ENCODE measurements at places on chromosomes 5 and 9.

DNA sequence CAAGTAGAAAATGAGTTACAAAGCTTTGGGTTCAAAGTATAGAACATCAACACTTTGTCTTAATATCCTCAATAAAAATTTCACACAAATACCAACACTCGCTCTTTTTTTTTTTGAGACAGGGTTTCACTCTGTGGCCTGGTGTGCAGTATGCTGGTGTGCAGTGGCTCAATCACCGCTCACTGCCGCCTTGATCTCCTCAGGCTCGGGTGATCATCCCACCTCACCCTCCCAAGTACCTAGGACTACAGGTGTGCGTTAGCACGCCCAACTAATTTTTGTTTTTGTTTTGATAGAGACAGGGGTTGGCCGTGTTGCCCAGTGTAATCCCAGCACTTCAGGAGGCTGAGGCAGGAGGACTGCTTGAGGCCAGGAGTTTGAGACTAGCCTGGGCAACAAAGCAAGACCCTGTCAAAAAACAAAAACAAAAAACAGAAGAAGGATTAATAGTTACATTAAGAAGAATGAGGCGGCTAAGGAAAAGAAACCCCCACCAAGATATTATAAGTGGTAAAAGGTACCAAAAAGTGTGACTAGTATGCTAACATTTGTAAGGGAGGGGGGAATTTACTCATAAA, 20.3 kb downstream of the FNBP1 start:
- no peak for DNase-seq

- no peak for DNase-seq
Measured at GRCh38 chr9:362561-363273, 148.1 kb downstream of the DOCK8 start.

DNA sequence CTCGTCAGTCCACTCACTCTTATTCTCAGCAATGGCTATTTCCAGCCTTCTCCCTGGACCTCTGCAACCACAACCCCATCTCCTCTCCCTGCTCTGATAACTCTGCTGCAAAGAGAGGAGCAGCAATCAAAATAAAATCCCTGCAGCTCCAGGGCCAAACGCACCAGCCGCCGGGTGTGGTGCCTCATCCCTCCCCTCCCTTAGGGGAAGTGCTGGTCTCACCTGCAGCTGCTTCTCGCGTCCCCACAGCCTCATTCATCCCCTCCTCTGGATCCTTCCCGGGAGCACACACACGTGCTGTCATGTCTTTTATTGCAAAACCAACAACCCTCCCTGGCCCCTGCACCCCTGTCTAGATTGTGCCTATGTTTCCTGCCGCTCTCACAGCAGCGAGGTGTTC, 77.8 kb downstream of the TENT4A start:
- DNase-seq, result no peak

DNA sequence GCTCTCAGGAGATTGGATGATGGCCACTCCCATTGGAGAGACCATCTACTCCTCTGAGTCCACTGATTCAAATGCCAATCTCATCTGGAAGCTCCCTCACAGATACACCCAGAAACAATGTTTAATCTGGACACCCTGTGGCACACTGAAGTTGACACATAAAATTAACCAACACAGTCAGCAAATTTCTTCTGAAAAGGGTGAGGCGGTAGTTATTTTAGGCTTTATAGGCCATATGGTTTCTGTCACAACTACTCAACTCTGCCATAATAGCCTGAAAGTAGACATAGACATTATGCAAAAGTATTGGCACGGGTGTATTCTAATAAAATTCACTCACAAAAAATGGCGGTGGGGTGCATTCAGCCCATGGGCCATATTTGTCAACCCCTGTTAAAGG, 244.5 kb upstream of the VLDLR start:
- no peak for DNase-seq

DNA sequence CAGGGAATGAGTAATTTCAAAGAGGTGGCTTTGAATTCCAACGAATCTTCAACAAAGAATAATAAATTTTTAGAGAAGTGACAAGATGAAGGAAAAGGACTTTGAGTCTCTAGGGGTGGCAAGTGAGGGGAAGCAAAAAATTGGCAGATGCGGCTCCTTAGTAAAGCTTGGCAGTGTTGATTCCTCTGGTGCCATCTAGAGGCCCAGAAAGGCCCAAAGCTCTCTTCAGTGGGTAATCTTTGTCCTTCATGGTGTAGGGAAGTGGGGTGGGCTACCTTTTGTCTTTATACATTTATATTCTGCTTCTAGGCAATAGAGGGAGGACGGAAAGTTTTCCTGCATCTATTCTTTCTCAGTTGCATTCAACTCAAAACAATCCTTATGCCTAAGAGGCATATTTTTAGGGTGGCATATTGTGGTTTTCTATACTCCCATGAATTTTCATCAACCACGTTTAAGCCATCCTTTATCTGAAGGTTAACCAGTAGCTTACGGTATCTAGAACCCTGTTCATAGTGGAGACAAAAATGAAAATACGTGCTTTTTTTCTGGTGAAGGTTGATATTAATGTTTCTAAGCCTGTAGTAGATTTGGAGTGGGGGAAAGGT, 17.5 kb upstream of the ROPN1L start:
- no peak for DNase-seq

GRCh38 chr9:110255463-110256379, 586 bp downstream of the TXN start:
- DNase-seq, result no peak

DNA sequence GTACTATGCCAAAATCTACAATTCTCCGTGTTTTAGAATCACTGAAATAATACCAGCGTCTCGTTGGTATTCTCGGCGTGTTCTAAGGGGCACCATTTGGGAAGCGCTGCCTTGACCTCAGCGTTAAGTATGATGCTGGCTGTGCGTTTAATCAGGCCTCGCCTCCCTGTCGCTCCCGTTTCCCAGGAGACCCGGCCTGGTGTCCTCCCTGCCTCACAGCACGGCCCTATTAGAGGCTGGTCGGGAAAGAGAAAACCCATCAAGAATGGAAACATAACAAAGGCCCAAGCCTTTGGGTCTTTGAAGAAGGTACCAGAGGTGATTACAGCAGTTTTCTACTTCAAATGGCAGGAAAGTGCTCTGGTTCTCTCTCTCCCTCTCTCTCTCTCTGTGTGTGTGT, 30.0 kb downstream of the GFPT2 start:
- no peak for DNase-seq

DNA sequence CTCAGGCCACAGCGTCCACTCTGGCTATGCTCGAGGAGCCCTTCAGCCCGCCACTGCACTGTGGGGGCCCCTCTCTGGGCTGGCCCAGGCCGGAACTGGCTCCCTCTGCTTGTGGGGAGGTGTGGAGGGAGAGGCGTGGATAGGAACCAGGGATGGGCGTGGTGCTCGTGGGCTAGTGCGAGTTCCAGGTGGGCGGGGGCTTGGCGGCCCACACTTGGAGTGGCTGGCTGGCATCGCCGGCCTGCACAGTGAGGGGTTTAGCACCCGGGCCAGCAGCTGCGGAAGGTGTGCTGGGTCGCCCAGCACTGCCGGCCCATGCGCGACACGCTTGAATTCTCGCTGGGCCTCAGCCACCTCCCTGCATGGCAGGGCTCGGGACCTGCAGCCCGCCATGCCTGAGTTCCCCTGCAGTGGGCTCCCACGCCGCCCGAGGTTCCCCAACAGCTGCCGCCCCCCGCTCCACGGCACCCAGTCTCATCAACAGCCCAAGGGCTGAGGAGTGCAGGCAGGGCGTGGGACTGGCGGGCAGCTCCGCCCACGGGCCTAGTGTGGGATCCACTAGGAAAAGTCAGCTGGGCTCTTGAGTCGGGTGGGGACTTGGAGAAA, 103.8 kb downstream of the YTHDC2 start:
- no peak for DNase-seq

DNA sequence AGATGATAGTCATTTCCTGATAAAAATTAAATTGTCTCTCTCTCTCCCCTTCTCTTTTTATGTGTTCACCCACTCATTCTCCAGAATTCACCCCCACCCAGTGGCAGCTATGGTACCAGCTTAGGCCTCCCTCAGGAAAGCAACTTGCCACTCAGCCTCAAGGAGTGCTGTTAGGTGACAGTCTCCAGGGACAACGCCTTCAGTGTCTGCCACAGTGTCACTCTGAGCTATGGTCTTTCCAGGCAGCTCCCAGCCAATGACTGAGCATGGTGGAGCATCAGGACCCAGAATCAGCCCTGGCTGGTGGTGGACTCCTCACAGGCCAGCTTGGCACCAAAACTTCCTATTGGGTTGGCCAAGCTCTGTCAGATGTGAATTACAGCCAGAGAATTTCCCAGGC, 140.9 kb upstream of the PIK3R1 start:
- no peak for DNase-seq

GRCh38 chr9:112125951-112126388, 49.1 kb downstream of the SUSD1 start:
- no peak for DNase-seq

DNA sequence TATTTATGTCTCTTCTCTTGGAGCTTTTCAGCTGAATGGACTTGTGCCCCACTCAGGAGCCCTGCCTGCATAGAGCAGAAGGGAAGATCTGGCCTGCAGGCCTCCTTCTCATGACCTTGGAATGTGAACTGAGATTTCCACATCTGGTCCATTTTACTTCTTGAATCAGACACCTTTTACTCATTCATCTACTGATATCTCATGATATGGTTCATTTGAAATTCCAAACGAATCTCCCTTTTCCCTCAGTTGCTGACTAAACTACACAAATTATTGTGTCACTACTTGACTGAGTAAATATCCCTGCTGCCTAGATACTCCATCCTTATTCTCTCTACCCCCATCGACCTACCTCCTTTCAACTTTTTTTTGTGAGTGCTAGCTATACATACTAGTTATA, 138.7 kb downstream of the PLCXD3 start:
- no peak for DNase-seq

- no peak for DNase-seq
Measured at GRCh38 chr5:80114860-80115259, 79.7 kb downstream of the THBS4 start.

DNA sequence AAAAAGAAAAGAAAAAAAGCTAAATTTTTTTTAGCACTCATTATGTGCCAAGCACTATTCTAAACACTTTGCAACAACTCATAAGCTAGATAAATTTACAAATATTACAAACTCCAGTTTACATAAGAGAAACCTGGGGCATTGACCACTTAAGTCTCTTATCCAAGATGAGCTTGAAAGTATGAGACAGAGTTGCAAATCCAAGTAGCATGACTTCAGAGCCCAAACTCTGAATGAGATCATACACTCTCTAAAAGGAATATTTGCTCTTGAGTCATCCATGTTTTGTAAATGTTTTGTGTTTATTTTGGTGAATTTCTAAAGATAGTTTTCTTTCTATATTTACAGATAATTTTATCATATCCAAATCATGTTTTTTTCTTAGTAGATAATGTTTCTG, 4.0 kb upstream of the SHOC1 start:
- DNase-seq, result no peak

DNA sequence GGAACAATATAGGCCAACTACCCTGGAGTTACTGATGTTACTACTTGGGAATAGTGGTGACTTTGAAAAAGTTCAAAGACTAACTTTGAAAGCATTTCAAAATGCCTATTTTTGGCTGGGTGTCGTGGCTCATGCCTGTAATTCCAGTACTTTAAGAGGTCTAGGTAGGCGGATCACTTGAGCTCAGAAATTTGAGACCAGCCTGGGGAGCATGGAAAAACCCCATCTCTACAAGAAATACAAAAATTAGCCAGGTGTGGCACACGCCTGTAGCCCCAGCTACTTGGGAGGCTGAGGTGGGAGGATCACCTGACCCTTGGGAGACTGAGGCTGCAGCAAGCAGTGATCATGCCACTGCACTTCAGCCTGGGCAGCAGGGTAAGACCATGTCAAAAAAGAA, 105.3 kb downstream of the ARRDC3 start:
- DNase-seq, result no peak

DNA sequence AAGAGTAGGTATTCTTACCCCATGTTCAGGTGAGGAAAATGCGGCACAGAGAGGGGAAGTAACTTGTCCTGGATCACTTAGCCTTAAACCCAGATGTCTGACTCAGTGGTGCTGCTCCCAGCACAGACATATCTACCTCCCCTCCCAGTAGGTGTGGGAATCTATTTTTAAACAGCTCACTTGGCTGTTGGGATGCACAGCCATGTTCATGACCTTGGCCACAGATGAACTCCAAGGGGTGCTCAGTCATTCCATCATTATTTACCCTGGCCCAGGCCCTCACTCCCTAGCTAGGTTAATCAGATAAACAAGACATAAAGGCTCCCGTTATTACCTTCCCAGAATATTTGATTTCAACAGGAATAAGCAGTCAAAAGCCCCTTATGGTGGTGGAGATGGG, 88.4 kb upstream of the IQGAP2 start:
- no peak for DNase-seq

Data from GOT3 (cell line).